NCI-H1417 (cell line): ENCODE measurements at places on chromosomes 13 and 19.

GRCh38 chr13:99293178-99293577 is 14.0 kb downstream of the GPR183 start:
- no peak for DNase-seq

GRCh38 chr13:48738311-48738710 is 84.6 kb downstream of the CYSLTR2 start:
- DNase-seq = peak; percentile 24

DNA sequence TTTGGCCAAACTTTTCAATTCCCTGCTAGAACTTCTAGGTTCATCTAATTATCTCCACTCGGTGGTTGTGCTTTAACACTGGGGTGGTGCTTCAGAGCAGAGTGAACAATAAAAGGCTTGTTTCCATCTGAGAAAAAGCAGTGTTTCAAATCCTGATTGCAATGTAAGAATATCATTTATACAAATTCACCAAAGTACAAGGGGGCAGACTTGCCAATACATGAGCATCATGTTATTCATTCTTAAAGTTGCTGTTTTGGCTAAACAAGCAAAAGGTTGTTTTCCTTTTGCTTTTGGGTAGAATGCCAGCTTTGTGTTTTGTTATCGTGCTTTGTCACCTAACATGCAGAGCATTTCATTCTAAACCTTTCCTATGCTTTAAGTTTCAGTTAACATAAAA is 78.5 kb upstream of the UBAC2 start:
- DNase-seq = no peak

- no peak for DNase-seq
These were observed 79.0 kb upstream of the ZNF536 start for GRCh38 chr19:30293051-30293785.

GRCh38 chr13:48222358-48223301 is 10.4 kb upstream of the ITM2B start:
- no peak for DNase-seq

DNA sequence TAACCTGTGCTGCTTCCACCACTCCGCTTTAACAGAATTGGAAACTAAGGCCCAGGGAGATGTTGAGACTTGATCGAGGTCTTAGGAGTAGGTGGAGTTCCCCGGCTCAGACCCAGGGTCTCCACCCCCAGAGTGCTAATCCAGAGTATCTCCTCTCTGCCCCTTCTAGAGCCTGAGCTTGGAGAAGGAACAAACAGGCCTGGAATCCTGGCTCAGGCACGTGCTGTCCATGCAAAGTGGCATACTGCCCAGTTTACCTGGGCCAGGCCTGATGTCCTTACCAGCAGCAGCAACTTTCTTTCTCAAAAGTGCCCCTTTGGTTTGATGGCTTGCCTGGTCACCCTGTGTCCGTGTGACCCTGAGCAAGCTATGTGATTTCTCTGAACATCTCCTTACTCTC is 3.7 kb downstream of the SYNGR4 start:
- no peak for DNase-seq

DNA sequence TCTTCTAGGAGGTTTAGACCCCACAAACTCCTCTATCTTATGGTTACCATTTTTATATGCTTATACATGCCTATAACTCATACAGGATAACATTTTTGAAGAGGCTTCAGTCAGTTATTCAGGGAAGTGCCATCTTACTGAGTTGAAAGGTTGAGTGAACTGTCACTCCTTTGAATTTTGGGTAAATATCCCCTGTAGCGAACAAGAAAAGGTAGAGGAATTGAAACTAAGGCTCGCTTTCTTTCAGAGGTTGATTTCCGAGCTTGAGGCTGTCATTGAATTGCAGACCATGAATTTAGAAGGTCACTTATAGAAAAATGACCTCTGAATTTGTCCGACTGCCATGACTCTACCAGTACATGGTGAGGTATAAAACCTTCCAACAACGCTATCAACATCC is 35.1 kb downstream of the MICU2 start:
- no peak for DNase-seq

GRCh38 chr19:45587873-45588272 is 3.3 kb upstream of the OPA3 start:
- DNase-seq = no peak

- DNase-seq = no peak
These were observed 30.9 kb upstream of the CYP4F8 start for GRCh38 chr19:15584095-15584494.

DNA sequence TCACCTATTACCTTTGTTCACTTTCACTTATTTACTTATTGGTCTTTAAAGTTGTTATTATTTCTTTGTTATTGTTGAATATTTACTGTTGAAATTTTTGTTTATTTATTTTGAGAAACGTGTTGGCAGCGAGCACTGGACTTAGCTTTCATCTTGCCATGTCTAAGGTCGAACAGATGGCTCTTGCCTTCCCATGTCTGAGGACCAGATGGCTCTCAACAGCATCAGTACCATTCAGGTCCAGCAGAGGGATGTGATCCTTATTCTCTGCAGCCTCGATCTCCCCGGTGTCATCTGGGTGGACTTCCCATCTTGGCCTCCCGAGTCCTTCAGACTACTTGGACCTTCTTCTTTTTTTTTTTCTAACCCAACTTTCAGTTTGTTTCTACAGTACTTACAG is 1437.6 kb downstream of the UQCRFS1 start:
- DNase-seq = no peak

- DNase-seq = no peak
These were observed 38.0 kb downstream of the PHF11 start for GRCh38 chr13:49533591-49534269.

DNA sequence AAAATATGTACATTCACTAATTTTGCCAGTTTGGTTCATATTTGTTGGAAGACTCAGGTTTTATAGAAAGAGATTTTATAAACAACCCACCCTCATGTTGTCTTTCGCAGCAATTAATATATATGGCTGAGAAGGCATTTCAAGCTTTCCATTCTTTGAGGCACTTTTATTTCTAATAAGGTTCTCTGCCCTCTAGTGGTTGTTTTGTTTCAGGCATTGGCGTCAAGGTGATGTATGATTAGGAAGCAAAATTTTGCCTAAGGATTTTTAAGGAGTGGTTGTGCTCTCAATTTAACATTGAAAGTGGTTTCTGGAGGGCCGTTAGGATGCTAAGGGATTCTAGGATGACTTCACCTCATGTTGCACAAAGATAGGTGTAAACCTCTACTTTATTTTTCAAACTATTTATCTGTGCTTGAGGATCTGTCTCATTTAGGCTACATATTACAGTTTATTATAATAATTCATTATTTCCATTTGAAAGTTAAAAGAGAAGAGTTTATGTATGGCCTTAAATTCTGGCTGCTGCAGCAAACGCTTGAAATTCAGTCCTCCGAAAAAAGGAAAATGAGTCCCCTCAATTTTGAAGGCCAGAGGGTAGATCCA is 35.9 kb downstream of the OXGR1 start:
- DNase-seq = peak; percentile 79

- no peak for DNase-seq
These were observed 20.6 kb downstream of the ELAVL3 start for GRCh38 chr19:11460207-11460606.

DNA sequence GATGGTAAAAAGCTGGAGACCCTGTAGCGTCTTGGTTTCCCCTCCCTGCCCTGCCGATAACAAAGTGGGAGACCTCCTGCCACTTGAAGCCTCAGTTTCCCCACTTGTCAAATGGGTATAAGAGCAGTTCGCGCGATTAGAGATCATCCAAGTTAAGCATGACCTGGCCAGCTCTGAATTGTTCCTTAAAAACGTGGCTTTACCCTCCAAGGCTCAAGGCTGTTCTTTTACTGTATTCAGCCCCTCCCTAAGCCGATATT is 421 bp downstream of the TNPO2 start:
- no peak for DNase-seq

GRCh38 chr19:49807058-49807903 is 5.8 kb downstream of the FUZ start:
- no peak for DNase-seq

DNA sequence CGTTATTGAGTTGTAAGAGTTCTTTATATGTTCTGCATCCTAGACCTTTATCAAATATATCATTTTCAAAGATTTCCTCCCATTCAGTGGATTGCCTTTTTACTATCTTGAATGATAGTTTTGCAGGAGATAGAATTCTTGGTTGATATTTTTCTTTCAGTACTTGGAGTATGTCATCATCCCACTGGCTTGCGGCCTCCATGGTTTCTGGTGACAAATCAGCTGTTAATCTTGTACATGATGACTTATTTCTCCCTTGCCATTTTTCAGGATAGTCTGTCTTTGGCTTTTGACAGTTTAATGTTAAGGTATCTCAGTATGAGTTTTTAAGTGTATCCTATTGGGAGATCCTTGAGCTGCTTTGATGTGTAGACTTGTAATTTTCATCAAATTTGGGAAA is 8.5 kb downstream of the ZNF557 start:
- DNase-seq = no peak

- peak; percentile 65 for DNase-seq
These were observed 511 bp downstream of the GARRE1 start for GRCh38 chr19:34254698-34255432.
